ENCODE measurements at places on chromosomes 13 and 19.

DNA sequence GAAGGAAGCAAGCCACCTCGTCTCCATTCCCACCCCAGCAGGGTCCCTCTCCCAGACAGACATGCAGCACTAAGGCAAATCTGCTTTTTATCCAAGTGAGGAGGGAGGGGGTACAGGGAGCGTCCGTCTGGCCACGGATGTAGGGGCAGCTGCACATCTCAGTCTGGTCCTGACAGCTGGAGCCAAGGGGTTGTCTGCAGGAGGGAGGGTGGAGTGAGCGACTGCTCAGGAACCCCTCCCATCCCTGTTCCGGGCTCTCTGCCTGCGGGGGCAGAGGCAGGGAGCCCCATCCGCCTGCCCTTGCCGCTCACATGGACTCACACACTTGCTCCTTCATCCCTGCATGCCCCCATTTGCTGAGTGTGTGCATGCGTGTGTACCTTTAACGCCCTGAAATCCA is 2.5 kb downstream of the TMEM190 start:
- DNase-seq, result no peak

DNA sequence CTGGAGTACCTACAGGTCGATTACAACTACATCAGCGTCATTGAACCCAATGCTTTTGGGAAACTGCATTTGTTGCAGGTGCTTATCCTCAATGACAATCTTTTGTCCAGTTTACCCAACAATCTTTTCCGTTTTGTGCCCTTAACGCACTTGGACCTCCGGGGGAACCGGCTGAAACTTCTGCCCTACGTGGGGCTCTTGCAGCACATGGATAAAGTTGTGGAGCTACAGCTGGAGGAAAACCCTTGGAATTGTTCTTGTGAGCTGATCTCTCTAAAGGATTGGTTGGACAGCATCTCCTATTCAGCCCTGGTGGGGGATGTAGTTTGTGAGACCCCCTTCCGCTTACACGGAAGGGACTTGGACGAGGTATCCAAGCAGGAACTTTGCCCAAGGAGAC is 4.7 kb downstream of the SLITRK5 start:
- DNase-seq, result no peak

DNA sequence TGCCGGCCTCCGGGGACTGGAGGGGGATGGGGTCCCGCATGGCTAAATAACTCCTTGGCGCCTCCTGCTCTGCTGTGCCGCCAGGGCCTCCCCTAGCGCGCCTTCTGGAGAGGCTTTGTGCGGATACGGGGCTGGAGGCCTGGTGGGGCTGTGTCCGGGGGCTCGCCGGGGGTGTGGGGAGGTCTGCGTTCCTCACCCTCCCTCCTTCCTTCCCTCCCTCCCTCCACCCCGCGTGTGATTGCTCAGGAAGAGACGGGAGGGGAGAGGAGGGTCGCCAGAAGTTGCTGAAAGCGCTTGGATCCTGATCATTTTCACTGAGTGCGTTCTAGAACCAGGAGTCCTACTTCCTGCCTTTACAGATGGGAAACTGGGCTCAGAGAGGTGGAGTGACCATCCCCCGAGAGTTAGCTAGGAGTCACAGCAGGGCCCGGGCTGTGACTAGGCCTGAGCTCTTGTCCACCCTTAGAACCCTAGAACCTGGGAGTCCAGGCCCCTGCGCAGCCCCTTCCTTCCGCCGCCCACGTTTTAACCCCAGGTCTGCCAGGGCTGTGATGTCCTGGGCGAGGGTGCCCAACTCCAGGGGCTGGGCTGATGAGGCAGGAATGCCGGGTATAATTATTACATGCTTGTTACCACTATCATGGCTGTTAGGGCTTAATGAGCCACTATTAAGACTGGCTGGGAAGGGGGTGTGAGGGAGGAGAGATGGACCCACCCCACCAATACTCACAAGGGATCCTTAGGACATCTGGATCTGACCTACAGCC is 782 bp upstream of the JUND start:
- DNase-seq, result peak; percentile 88

DNA sequence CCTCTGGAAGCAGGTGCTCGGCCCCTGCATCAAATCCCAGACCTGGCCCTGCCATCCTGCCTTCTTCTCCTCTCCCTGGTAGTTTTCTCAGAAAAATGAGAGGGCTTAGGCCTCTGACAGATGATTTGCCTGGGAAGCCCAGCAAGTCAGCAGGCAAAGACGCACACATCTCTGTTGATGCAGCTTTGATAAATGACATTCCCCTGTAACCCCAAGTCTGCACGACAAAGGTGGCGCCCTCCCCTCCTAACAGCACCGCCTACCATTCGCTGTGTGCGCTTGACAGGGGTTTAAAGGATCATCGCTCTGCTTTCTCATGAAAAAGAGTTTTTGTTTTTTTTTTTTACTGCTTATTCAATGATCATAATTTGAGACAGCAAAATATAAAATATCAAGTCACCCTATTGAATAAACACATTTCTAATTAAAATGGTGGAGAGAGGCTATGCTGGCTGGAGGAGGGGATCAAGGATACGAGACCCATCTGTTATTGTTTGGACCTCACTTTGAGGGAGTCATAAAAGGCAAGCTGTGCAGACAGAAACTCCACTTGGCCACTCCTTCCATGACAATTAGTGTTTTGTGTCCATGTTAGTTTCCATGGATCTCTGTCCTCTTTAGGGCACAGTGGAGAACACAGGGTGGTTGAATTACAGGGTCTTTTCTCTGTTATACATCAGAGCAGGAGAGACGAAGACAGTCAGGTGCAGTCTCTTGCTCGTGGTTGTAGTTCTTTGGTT is 126.1 kb downstream of the FGF9 start:
- no peak for DNase-seq

GRCh38 chr13:69124996-69125395 is 982.6 kb upstream of the ATXN8OS start:
- DNase-seq, result no peak

All from KG1 (cell line).